ENCODE measurements at places on chromosomes 2 and 18.
A peak's percentile ranks its signal among the peaks of the same experiment; 100 is the strongest.

DNA sequence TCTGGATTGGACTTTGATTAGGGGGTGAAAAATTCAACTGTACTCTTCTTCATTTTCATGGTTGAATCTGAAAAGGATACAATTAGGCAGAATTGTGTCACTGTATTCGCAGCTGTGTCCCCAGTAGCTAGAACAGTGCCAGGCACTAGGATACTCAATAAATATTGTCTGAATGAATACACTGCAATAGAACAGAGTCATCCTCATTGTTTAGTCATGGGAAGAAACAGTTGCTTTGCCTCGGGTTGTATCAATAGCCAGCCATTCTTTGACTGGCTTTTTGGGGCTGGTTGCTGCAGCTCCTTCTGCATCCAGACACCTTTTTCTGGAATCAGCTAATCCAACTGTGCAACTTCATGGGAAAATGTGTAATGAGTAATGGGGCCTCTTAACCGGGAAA is 18.1 kb upstream of the DYNC1I2 start:
- no peak for DNase-seq

- peak; percentile 22 for DNase-seq
Measured at GRCh38 chr2:241237047-241237446, 48.6 kb downstream of the ANO7 start.

DNA sequence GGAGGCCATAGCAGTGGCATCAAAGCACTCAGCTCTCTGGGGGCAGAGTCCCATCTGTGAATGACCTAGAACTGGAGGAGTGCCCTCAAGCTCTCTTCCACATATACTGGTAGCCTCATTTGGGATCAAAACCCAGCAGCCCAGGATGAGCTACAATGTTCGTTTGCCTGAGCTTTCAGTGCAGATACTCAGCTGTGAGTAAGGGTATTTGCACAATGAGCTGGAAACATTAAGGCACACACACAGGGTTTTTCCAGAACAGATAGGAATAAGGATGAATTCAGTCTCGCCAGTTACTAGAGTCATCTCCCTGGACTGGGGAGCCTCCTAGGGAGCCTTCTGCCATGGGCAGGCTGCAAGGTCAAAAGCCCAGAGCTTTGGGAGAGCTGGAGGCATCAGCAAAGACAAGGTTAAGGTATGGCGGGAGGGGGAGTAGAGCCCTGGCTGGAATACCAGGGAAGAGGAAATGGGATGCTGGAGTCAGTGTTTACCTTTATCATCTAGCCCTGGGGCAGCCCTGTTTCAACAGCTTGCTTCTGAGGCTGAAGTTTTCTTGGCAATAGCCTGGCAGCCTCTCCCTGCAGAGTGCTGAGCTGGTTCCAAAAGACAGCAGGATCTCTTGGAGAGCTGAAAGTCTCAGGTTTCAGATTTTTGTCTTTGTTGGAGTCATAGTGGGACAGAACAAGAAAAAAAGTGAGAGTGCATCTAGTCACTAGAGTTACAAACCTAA is 187.7 kb downstream of the LOXHD1 start:
- DNase-seq, result no peak

- DNase-seq, result no peak
Measured at GRCh38 chr2:104896446-104896845, 42.5 kb downstream of the POU3F3 start.

DNA sequence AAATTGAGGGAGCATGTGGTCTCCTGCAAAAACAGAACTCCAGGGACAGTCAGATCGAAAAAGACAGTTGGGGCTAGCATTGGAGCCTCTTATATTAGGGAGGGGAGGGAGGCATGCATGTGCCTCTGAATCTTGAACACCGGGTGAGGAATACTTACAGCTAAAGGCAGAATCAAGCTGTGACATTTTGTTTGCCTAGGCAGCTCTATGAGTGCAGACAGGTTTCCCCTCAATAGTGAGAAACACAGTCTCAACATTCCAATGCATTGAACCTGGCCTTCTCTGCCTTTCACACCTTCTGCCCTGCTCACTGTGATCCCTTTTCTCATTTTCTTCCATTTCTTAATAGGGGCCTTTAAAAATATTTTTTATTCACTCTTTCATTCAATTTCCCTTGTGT is 140.4 kb downstream of the THSD7B start:
- DNase-seq, result no peak

- DNase-seq, result no peak
Measured at GRCh38 chr2:233112329-233112728, 52.2 kb downstream of the INPP5D start.

DNA sequence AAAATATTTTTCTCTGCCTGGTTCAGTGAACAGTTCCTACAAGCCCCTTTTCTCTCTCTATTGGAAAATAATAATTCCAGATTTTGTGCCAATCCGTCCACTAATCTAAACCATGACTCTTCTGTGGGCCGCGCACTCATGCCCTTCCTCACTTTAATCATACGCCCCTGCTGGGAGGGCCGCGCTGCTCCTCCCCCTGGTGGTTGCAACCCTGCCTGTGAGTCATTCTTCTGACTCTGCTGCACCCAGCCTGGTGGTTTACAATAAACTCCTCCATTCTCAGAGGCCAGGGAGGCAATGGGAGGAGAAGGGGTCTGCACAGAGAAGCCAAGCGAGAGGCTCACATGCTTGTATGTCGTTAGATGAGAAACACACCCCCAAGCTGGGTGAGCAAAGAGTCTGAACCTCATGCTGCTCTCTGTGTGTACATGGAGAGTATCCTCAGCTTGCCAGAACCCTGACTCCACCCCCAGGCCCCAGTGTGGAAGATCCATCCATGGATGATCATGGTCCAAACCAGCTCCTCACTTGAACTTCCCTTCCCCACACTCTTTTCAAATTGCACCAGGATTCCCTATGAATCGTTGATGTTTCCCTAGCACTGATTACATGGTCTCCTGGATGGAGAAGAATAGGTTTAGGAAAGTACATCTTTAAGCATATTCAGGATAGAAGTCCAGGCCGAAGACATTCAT is 228.9 kb downstream of the ANKRD30B start:
- DNase-seq, result no peak

DNA sequence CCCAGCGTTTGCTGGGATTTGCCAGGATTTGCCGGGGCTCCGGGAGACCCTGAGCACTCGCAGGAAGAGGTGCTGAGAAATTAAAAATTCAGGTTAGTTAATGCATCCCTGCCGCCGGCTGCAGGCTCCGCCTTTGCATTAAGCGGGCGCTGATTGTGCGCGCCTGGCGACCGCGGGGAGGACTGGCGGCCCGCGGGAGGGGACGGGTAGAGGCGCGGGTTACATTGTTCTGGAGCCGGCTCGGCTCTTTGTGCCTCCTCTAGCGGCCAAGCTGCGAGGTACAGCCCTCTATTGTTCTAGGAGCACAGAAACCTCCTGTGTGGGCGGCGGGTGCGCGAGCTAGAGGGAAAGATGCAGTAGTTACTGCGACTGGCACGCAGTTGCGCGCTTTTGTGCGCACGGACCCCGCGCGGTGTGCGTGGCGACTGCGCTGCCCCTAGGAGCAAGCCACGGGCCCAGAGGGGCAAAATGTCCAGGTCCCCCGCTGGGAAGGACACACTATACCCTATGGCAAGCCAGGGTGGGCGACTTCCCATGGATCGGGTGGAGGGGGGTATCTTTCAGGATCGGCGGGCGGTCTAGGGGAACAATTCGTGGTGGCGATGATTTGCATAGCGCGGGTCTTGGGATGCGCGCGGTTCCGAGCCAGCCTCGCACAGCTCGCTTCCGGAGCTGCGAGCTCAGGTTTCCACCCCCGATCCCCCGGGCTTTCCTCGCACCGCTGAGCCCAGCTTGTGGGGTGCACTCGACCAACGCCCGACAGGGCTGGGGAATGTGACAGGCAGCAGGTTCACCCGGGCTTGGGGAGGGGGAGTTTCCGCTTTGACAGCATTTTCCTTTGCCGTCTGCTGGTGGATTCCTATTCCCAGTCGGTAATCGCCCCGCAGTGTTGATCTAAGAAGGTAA is 2.8 kb downstream of the ONECUT2 start:
- no peak for DNase-seq

DNA sequence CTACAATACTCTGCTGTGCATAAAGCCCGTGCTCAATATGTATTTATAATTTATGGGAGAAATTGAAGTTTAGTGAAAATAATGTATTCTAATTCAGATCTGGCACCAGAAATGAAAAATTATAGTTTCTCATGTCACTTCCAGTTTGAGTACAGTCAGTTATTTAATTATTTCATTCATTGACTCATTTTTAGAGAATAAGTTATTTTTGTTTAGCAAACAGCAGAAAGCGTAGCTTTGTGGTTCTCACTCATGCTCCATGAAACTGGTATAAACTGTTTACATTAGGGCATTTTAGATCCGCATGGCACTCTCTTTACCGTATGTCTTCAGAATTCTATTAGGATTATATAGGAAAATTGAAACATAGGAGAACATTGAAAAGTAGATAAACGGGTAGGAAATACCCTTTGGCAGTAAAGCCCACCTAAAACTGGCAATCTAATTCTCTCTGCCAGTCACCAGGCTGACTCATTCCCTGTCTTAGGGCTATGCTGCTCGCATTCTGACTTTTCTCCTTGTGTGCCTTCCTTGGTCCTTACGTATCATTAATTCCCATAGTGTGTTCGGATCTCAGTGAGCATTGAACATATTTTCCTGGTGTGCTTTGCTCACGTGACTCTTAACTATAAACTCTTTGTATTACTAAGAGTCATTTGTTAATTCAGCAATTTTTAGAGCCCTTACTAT is 106.0 kb downstream of the ZNF236 start:
- no peak for DNase-seq

GRCh38 chr18:77015169-77015568 is 117.4 kb downstream of the MBP start:
- DNase-seq, result no peak

GRCh38 chr2:72917877-72918553 is 696 bp downstream of the EMX1 start:
- DNase-seq, result no peak

DNA sequence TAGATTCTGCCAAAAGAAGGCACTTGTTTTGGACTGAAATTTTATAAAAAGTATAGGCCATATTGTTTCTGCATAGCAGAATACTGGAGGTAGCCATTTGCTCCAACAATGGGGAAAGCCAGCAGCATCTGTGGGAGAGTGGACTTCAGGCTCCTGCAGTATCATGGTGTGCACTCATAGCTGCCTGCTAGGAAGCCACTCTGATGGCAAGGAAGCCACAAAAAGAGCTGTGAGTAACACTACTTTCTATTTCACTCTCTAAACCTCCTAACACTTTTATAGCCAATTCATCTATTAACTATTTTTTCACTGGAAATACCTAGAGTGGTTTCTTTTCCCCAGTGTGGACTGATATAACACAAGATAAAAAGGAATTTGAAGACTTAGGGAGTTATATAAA is 144.4 kb upstream of the KCNJ3 start:
- DNase-seq, result no peak

GRCh38 chr18:35334821-35335220 is 9.4 kb downstream of the ZNF24 start:
- DNase-seq, result no peak

DNA sequence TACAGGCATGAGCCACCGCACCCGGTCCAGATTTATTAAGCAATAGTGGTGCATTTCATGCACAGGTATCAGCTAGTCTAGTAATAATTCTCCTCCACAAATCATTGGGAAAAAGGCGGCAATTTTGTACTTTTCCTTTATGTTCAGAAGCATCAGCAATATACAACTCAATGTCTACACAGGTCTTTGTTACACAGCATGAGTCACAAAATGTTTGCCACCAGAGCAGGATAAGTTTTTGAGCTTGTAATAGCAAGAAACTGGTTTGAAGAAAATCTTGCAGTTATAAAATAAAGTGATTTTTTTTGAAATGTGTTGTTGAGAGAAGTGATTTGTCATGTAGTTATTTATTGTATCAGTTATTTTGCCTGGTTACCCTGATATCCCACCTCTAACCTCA is 4.8 kb upstream of the ITPRIPL1 start:
- no peak for DNase-seq

DNA sequence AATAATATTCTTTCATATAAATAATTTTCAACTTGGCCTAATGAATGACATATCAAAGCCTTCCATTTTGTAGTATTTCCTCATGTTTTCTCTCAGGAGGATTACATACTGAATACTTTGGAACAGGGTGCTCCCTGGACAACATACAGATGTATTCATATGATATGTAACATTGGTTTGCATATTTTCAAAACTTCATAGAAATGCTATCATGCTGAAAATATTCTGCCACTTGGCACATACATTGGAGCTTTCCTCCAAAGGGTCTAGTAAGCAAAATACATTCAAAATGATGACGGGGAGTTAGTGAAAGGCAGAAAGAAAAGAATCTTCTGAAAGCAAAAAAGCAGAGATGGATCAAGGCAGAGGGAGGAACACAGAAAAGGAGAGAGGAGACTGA is 38.1 kb upstream of the RTN4 start:
- DNase-seq, result no peak

- no peak for DNase-seq
Measured at GRCh38 chr2:239806758-239807434, 218.2 kb downstream of the NDUFA10 start.

DNA sequence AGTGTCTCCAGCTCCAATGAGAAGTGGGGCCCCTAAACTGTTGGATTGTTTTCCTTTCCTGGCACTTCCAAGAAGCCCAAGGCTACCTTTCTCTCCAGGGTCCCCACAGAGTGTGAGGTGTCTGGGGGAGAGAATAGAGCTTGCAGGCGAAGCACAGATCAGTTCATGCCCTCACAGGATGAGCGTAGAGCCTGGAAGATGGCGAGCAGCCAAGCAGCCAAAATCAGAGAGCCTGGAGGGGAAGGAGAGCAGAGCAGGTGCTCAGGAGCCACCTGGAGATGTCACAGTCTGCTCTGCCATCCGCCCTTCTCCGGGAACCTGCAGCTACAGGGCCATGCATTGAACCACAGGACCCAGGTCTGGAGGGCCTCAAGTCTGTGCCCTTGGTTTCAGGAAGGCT is 54.7 kb upstream of the TCF7L1 start:
- DNase-seq, result no peak

DNA sequence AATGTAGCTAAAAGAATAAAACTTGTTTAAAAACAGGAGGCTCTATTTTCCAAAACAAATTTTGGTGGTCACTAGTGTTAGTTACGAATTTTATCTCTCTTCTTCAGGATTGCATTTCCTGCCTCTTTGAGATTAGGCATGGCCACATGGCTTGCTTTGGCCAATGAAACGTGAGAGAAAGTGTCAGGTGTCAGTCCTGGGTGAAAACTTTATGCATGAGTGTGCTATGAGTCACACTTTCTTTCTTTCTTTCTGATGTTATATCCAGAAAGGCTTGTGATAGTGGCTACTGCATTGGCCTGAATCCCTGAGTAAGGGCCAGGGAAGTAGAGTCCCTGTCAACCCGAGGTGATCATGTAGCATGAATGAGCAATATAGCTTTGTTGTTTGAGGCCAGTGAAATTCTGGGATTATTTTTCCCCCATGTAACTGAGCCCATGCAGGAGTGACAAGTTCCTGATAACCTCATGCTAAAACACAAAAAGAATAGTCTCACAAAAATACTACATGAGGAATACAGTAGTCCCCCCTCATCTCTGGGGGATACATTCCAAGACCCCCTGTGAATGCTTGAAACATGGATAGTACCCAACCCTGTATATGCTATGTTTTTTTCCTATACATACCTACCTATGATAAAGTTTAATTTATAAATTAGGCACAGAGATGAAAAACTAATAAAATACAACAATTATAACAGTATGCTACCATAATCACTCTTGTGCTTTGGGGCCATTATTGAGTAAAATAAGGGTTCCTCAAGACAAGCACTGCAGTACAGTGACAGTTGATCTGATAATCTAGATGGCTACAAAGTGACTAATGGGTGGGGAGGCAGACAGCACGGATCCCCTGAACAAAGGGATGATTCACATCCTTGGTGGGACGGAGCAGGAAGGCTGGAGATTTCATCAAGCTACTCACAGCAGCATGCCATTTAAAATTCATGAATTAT is 109.5 kb downstream of the CDC42EP3 start:
- DNase-seq, result no peak

- DNase-seq, result no peak
Measured at GRCh38 chr18:62258093-62258492, 67.0 kb upstream of the TNFRSF11A start.
